NCI-H524 (cell line): ENCODE measurements at places on chromosomes 7 and 10.

- no peak for DNase-seq
Measured at GRCh38 chr10:111081595-111081994, 4.8 kb downstream of the ADRA2A start.

DNA sequence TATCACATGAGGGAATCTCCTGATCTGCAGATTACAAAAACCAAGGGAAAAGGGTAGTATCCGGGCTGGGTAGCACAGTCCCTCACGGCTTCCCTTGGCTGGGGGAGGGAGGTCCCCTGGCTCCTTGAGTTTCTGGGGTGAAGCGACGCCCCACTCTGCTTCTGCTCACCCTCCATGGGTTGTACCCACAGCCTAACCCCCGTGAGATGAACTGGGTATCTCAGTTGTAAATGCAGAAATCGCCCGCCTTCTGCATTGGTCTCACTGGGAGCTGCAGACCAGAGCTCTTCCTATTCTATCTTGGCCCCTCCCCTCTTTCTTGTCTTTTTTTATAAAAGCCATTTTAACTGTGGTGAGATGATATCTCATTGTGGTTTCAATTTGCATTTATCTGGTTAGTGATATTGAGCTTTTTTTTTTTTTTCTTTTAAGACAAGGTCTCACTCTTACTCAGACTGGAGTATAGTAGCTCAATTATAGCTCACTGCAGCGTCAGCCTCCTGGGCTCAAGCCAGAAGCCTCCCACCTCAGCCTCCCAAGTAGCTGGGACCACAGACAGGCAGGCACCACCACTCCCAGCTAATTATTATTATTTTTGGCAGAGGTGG, 87.8 kb downstream of the ABCC2 start:
- DNase-seq, result no peak

DNA sequence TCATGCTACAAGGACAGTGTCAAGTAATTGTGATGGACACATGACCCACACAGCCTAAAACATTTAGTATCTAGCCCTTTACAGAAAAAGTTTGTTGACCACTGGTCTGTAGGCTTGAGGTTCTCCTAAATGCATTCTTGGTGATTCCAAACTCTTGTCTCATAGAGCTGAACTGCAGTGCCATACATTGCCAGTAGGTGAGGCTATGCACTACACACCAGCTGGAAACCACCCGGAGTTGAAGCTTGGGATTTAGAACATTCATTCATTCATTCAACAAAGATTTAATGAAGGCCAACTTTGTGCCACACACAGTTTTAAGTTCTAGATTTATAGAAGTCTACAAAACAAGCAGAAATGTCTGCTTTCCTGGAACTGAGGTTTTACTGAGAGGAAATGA, 77.3 kb upstream of the TCF7L2 start:
- DNase-seq, result no peak

- no peak for DNase-seq
Measured at GRCh38 chr10:79932841-79933379, 16.0 kb downstream of the SFTPD start.

DNA sequence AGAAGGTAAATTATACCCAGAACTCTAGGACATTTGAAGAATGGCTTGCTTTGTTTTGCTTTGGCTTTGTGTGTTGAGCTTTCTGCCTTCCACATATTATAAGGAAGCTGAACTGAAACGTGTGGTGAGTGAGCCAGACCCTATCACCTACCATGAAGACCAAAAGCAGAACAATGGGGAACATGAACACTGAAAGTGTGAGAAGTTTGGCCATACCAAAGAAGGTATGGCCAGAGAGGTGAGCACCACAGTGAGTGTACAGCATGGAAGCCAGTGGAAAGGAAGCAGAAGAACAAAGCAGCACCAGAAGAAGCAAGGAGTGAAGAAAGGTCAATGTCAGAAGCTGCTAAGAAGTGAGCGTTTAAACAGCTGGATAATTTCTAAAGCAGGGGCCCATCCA, 59.7 kb upstream of the CCDC71L start:
- no peak for DNase-seq

DNA sequence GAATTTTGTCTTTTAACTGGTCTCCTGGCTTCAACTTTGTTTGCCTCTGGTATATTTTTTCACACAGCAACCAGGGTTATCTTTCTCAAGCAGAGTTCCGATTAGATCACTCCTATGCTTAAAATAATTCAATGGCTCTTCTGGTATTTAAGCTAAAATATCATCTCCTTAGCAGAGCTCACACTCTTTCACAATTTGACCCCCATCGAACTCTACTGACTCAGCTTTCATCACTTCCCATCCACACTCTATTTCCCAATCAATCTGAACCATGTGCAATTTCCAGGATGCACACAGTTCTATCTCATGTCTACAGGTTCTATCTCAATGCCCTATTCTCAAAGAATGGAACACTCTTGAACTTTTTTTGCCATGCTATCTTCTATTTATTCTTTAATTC, 809.5 kb downstream of the GRID1 start:
- no peak for DNase-seq

DNA sequence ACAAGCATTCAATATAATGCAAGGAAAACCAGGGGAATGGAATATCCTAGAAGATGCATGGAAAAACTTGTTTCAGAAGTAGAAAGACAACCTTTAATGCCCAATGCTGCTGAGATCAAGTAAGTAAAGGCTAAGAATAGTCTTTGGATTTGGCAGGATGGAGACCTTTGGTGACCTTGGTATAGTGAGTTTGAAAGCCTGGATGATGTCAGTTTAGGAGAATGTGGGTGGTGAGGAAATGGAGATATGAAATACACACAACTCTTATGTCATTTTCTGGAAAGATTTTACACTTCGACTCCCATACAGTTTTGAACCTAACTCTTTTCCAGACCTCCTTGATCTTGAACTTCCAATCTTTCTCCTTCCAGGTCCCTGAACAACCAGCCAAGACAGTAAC, 185.7 kb downstream of the TFEC start:
- no peak for DNase-seq

DNA sequence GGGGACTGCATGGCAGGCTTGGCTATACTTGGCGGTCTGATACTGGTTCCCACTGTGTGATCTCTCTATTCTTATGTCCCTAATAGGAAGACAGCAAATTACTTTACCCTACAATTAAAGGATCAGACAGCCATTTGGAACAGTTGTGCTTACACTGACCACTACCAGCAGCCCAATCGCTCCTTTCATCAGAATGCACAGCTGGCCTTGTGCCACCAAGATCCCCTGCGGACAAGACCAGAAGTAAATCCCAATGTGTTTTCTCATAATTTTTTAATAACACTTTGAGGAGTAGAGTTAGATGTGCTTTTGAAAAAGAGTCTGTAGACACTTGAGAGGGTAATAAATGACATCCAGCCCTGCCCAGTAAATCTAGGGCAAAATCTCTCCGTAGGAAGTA, 297.2 kb upstream of the ZNF32 start:
- DNase-seq, result no peak

GRCh38 chr7:55131142-55131929, 112.5 kb downstream of the EGFR start:
- no peak for DNase-seq

- DNase-seq, result peak; percentile 58
Measured at GRCh38 chr10:55410415-55410885, 609.4 kb upstream of the PCDH15 start.

DNA sequence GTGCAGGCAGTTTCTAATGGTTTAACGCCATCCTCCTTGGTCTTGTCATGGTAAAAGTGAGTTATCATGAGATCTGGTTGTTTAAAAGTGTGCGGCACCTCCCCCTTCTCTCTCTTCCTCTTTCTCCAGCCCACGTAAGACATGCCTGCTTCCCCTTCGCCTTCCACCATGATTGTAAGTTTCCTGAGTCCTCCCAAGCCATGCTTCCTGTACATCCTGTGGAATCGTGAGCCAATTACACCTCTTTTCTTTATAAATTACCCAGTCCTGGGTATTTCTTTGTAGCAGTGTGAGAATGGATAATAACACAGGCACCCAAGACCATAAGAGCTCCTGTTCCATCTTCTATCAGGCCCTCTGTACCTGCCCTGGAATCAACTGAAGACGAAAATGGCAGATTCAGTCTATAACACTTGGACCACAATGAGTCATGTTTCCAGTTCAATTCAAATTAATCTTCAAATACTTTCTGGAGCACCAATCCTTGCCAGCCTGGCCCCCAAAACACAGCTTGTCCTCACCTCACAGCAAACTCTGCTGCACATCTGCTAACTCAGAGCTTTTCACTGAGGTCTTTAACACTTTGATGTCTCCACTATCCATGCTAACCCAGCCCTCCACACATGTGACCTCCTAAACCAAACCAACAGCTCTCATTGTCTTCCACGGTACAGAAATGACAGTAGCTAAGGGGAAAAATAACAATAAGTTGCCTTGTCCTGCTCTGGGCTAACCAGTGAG, 73.2 kb downstream of the SFMBT2 start:
- DNase-seq, result no peak

DNA sequence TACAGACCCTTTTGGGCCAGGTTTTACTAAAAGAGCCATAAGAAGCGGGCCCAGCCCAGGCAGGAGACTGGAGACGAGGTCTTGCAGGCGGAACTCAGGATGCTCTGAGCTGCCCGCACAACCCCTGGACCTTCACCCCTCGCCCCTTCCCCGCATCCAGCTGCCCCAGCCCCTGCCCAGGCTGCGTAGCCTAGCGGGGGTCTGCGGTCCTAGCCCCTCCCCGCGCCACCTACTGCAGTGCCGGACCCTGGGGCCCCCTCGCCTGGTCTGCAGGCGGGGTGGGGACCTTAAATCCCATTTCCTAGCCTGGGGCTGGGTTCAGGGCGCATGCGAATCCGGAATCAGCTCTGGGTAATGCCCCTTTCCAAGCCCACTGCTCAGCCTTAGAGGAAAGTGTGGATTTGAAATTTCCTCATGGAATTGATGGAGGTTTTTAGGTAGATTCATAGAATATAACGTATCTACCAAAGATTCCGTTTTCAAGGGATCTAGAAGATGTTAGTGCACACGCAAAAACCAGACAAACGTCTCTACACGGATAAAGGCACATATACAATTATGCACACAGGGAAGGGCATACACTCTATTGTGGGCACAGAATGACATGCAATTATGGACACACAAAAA, 546 bp upstream of the HOXA3 start:
- no peak for DNase-seq

DNA sequence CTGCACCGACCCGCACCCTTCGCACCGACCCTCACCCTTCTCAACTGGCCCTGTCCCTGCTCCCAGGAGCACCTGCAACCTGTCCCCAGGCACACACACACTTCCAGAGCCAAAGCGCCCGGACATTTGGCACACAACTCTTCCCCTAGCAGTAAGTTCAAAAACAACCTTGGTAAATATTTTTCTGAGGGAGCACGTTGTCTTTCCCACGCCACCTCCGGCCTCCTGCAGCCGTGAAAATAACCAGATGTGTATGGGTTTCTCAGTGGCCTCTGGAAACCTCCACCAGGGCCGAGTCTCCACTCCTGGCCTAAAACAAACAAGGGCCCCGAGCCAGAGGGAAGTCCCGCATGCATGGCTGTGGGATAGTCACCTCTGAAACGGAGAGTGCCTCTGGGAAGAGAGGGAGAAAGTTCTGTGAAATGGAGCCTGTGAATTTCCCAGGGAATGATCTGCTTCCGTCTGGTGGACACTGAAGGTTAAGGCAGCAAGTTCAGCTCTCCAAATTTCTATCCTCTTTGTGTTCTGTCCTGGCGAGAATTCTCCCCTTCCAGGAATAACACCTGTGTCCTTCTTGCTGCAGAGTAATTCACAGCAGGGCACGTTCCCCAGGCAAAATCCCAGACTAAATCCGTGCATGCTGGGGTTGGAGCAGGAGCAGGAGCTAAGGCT, 15.8 kb downstream of the PODXL start:
- no peak for DNase-seq

DNA sequence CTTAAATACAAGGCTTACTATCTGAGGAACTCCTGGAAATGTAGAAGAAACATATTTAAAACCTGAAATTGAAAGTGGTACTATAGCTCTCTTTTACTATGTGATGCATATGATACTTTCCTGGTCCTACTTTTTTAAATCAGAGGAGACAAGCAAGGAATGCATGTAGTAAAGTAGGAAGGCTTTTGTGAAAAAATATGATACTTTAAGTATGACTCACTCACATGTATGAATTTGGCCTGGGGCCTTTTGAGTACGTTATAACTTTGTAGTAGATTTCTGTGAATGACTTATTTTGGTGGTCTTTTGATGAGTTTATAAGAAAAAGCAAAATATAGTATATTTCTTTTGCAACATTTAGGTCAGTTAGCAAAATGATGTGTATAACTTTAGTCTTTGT, 53.8 kb downstream of the TAX1BP1 start:
- DNase-seq, result no peak
